ENCODE measurements at places on chromosomes 12 and 14.
A peak's percentile ranks its signal among the peaks of the same experiment; 100 is the strongest.

DNA sequence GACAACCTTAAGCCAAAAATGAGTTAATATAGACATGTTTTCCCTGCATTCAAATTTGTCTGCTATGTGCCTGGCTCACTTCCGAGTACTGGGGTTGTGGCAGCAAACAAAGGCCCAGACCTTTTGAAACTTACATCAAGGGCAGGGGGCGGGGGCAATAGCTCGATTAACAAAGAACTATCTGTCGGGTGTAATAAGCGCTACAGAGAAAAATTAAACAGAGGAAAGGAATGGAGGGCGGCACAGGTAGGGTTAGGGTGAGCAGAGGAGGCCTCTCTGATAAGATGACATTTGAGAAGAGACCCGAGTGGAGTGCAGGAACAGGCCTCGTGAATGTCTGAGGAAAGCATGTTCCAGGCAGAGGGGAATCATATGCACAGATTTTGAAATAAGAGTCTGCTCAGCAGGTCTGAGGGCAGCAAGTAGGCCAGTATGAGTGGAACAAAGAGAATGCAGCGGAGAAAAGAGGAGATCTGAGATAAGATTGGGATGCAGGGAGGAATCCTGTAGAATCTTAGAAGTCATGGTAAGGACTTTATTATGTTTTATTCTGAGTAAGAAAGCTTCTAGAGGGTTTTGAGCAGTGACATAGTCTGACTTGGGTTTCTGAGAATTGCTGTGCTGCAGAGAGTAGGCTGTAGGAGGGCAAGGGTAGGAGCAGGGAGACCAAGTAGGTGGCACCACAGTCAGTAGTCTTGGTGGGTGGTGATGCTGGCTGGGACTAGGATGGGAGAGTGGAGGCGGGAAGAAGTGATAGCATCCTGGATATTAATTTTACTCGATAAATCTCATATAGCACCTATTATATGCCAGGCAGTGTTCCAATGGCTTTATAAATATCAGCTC, 52.6 kb downstream of the BICDL1 start:
- peak; percentile 19 for DNase-seq

DNA sequence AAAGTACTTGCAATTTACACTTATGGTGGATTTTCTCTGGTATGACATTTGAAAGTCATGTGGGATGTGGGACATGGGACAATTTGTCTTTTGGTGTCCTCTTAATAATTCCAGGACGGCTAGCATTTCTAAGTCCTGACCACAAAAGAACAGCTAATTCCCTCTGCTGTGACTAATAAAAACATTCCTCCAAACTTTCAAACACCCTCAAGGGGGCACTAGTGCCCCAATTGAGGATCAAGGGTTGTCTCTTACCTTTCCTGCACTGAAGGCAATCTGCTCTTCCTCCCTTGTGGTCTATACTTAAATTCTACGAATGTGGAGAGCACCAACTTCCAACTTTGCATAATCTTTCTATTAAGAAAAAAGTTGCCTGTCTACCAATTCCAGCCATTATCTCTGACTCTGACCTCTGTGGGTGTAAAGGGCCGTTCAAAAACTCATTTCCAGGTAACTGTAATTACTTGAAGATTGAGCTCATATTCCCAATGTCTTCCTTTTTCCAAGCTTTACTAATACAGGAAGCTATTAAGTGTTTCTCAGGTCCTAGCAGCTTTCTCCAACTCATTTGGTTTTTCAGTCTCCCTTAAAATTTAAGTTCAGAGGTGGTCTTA, 210.2 kb downstream of the PTPRO start:
- peak; percentile 4 for DNase-seq

DNA sequence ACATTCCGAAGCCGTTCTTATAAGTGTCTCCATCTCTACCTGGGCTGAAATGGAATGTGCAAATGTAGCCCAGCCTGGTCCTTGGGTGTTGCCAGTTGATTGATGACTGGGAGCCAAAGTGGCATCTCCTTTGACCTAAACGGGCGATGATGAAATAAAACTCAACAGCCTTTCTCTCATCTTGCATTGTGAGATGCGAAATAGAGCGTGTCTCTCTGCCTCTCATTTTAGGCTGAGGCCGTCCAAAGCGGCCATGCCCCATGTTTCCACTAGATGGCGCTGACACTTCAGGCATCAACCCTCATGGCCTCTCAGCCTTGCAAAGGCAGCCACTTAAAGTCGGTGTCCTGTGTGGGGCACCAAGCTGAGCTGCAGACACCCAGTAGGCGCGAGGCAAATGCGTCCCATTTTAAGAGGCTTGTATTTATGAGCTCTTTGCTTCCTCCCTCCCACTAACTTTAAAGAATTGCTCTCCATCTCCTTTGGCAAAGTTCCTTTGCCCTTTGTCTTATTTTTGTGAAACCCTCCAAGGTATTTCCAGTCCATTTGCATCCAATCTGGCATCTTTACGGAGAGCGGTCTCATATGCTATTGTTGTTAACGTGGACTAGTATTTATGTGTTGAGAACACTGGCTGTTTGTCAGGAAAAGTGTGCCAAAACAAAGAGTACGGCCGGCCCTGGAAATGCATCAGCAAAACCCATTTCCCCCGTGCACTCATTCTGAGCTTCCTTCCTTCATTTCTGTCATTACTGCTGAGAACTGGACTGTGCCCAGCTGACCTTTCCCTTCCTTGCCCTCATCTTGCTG, 25.0 kb downstream of the GPRC5A start:
- peak; percentile 74 for DNase-seq

DNA sequence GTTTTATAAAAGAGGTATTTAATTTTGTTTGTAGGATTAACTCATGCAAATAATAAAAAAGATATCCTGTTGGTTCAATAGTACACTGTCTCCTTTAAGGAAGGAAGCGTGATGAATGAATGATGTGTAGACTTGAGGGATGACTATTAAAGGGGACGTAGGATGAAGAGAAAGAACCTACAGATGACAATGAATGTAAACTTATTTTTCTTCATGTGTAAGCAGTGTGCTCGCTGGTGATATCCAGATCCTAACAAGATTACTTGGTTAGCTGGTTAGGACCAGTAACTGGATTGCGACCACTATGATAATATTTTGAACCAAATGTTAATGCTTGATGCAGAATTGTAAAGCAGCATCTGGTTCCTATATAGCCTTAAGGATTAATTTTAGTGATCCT, 2.6 kb downstream of the ARF6 start:
- DNase-seq: no peak

GRCh38 chr12:71967211-71967610, 28.6 kb downstream of the TPH2 start:
- DNase-seq: no peak

DNA sequence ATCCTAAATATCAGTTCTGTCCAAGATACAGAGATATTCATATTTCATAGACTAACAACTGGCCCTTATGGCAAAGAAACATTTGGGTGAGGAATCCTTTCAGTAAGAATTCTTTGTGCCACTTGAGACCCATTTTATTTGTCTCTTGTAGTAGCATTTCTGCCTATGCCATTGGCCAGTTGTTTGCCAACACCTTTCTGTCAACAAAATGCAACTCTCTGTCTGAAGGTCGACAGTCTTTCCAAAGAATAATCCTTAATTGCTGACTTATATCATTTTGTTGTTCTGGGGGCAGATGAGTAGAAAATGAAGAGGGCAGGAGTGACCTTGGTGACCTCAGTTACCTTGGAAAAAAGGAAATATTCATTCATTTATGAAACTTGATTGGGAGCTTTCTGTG, 10.9 kb downstream of the IFT43 start:
- DNase-seq: no peak

- DNase-seq: no peak
Measured at GRCh38 chr12:132669166-132669879, 17.8 kb downstream of the POLE start.

DNA sequence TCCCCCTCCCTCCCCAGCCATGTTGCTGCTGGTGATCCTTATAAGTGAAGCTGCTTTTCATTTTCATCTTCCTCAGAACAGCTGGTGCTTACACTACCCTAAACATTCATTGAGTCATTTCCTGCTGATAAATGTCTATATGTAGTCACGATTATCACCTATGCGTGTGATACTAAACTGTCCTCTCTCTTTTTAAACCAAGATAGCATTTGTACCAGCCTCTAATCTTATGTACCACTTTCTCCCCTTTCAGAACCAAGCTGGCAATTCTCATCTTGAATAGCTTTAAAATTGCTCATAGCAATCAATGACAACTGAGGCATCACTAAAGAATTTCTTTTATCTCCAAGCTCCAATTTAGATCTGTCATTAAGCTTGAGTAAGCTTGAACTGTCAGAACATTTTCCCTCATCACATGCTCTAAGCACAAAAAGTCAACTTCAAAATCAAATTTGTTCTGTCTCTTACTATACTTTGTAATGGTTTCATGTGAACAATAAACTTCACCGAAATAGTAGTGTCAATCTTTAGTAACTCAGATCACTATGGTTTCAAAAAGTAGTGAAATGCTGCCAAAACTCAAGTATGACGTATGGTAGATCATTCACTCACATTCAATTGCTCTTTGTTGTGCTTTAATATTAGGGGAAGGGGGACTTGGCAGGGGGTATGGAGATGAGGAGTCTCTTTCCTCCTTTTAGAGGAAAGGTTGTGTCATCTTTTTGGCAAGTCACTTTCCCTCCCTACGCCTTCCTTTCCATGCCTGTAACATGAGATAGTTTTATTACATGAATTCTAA, 178.1 kb upstream of the NOVA1 start:
- no peak for DNase-seq

- no peak for DNase-seq
Measured at GRCh38 chr12:24135158-24135850, 185.8 kb upstream of the SOX5 start.

- no peak for DNase-seq
Measured at GRCh38 chr14:85595981-85596380, 66.0 kb downstream of the FLRT2 start.

GRCh38 chr12:128137140-128137539, 129.8 kb upstream of the TMEM132C start:
- no peak for DNase-seq

GRCh38 chr14:70000601-70001000, 121.4 kb downstream of the SMOC1 start:
- DNase-seq: no peak

DNA sequence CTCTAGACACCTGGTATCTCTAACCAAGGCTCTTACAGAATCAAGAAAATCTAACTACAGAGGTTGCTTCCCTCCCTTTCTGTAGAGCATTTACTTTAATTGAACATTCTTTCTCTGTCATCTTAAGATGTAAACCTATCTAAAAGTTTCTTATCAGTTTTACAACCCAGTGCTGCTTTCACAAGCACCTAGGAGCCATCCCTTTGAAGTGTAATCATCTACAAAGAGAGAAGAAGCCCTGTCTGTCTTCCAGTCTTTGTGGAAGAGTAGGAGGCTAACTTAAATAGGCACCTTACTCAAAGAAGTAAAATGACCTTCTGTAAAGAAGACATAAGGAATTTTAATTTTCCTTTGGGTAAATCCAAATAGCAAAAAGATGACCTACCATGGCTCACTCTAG, 763.9 kb upstream of the LRFN5 start:
- no peak for DNase-seq

DNA sequence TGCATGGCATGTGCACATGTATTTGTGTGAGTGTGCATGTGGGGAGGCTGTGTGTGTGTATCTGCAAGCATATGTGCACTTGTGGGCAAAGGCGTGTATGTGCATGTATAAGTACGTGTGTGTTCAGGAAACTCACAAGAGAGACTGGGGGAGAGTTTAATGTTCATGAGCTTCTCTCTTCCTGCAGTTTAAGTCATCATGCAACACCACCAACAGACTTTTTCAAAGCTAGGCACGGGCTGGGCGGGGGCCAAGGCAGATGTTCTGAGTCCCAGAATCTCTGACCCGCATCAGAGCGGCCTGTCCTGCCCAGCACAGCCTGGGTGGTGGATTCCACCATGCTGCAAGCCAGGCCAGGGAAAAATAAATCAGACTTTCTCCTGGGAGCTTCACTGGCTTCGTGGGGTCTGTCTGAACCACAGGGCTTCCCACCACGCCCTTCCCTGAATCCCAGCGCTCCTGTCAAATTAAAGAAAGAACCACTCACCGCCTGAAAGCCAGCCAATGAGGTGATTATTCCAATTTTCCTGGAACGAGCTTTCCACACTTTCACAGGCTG, 75.7 kb downstream of the PITPNM2 start:
- no peak for DNase-seq

GRCh38 chr12:80299219-80299618, 144.8 kb upstream of the PTPRQ start:
- no peak for DNase-seq

GRCh38 chr14:24606297-24606696, 3.2 kb downstream of the GZMH start:
- no peak for DNase-seq

- DNase-seq: no peak
Measured at GRCh38 chr12:124823272-124823970, 40.2 kb downstream of the SCARB1 start.

DNA sequence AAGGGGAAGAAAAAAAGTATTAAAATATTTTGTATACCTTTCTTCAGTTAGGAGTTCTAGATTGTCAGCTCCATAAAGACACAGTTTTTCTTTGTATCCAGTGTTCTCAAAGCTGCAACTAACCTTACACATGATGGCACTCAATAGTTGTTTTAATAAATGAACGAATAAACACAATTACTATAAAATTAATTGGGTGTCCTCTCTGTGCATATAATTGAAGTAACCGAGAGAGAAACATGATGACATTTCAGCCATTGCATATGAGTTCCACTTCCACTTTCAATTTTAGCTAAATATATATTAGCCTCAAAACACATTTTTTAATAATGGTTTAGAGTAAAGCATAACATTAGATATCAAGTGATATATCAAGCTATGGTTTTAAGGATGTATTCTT, 671.2 kb downstream of the LRFN5 start:
- no peak for DNase-seq

GRCh38 chr12:93757792-93758694, 80.9 kb downstream of the CRADD start:
- DNase-seq: no peak

- no peak for DNase-seq
Measured at GRCh38 chr12:78120866-78121560, 290.3 kb downstream of the NAV3 start.

- DNase-seq: no peak
Measured at GRCh38 chr12:57893431-57894353, 47.2 kb upstream of the CTDSP2 start.

DNA sequence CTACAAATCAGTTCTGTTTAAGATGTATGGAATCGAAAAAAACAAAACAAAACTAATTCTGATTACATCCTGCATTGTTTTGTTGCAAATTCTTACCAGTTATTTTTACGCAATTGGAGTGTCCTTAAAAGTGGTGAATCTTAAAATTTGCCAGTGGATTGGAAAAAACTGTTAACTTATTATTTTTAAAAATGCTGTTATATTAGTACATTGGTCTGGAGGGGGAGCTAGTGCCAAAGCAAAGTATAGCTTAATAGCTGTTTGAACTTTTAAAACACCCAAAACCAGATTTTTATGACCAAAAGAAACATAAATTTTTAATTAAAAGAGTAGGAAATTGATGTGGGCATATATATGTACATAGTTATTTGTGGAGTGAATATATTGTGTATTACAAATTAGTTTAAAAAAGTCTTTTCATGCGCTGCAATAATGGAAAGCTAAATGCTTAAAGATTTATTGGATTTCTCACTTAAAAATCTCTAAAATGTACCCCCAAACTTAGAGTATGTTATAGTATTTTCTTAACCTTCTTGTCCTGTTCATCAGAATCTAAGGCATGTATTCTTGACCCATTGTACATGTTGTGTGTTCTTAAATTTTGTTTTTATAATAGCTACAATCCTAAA, 2.5 kb downstream of the FUT8 start:
- no peak for DNase-seq
